ENCODE measurements at places on chromosomes 3 and 15.

DNA sequence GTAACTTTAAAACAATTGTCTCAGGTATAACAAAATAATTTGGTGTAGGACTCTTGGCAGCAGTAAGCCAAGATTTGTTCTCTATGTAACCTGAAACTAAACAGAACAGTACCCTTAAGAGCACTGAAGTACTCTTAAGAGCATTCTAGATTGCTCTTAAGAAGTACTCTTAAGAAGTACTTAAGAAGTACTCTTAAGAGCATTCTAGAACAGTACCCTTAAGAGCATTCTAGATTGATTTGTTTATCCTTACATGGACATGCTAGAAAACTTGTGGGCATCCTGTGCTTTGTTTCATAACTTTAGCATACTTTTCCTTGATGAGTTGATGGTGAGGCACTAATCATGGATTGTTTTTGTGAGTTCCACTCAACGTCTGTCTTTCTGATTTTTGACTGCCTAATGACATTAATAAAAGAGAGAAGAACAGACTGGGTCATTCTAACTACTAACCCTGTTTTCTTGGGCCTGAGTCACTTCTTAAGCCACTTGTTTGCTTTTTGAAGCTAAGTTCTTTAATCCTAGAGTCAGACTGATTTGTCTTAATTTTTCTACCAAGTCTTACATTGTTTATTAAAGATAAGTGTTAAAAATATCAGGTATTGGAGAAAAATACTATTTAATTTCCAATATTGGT, 57.2 kb upstream of the UTS2B start:
- no peaks in the 10 kb centered on the region for H3K27me3 ChIP-seq
- peaks cover 31% of the 10 kb centered on the region for H3K4me1 ChIP-seq
- DNase-seq: peak; percentile 11
- no peak overlapping the region for H3K27ac ChIP-seq

DNA sequence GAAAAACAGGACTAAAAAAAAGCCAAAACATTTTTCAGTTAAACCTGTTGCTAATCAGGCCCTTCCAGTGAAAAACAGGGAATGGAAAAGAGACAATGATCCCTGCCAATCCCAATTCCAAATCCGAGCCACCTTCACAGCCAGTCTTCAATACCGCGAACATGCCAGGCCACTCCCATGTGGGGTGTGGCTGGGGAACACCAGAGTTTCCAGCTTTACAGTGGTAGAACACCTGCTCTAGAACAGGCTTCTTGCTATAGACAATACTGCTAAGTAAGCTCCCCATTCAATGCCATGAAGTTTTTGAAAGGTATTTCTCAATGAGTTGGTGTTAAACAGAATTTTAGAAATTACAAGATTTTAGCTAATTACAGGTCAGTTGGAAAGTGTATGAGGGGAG, 228.3 kb downstream of the ATP8B4 start:
- no peaks in the 10 kb centered on the region for H3K27me3 ChIP-seq
- H3K36me3 ChIP-seq: no peaks in the 10 kb centered on the region
- no peak for DNase-seq
- H3K4me1 ChIP-seq: peaks cover 23% of the 10 kb centered on the region

DNA sequence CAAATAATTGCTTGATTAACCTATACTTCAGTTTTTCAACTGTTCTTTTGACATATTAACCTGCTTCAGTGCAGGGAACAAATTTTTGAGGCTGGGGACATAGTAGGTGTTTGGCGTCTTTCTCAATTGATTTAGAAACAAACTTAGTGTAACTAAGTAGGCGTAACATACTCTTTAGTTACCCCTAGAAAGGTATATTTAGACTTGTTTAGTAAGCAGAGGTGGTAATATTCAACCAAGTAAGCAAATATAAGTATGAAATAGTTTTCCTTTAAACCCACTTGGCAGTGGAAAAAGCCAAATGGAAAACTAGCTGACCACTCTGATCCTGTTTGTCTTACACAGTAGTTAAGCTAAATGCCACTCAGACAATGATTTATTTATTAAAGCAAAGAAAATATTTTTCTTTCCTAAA, 113.2 kb downstream of the MBNL1 start:
- peaks cover 13% of the 10 kb centered on the region for H3K36me3 ChIP-seq
- H3K4me1 ChIP-seq: peaks cover 77% of the 10 kb centered on the region
- no peak for DNase-seq
- H3K27me3 ChIP-seq: no peaks in the 10 kb centered on the region
- peak overlapping the region; percentile 16 for H3K27ac ChIP-seq

DNA sequence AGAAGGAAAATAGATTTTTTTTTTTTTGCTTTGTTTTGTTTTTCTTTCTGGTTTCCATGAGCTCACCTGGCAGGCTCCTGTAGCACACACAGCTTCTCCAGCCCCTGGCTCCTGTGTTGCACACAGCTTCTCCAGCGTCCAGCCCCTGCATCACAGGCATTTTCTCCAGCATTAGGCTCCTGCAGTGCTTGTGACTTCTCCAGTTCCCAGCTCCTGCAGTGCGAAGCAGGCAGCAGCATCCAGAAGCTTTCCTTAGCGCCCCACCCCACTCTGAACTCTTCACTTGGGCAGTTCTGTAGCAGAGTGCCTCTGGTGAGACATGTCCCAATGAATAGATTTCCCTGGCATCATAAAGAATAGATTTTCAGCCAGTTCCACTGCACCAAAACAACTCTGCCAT, 5.5 kb upstream of the CCDC39 start:
- no peaks in the 10 kb centered on the region for H3K27me3 ChIP-seq
- no peaks in the 10 kb centered on the region for H3K36me3 ChIP-seq
- H3K4me1 ChIP-seq: 0 out of 2 replicates have a peak, but pooled peaks cover 6% of the 10 kb centered on the region
- H3K27ac ChIP-seq: no peak overlapping the region
- no peak overlapping the region for H3K4me3 ChIP-seq

- DNase-seq: peak; percentile 59
- no peaks in the 10 kb centered on the region for H3K36me3 ChIP-seq
- H3K4me1 ChIP-seq: peaks cover 5% of the 10 kb centered on the region
- no peak overlapping the region for H3K4me3 ChIP-seq
These were observed 91.0 kb downstream of the EPHB1 start for GRCh38 chr3:134885877-134886621.

GRCh38 chr3:149560617-149561016, 86.1 kb downstream of the TM4SF4 start:
- DNase-seq: no peak
- peaks cover 15% of the 10 kb centered on the region for H3K4me1 ChIP-seq
- H3K27ac ChIP-seq: no peak overlapping the region
- H3K4me3 ChIP-seq: no peak overlapping the region
- no peaks in the 10 kb centered on the region for H3K27me3 ChIP-seq

Data from GM23248 (cell line).